Suprapubic skin (tissue), 4 donors: ENCODE measurements at places on chromosomes 1 and 21. TPM values are rescaled to one million over a fixed set of nuclear protein-coding genes. Genes with fewer than 3 reads are reported as not detected.
A peak's percentile ranks its signal among the peaks of the same experiment; 100 is the strongest.

GRCh38 chr1:26946270-26946669 lies 14.0 kb downstream of the KDF1 start:
- DNase-seq = no peak
- H3K4me1 ChIP-seq = no peaks in the 10 kb centered on the region
- H3K4me3 ChIP-seq = no peak overlapping the region
- no peaks in the 10 kb centered on the region for H3K27me3 ChIP-seq

Gene KCNK2
- 1.4 TPM for total RNA-seq

Gene VWA5B1
- total RNA-seq = not detected

DNA sequence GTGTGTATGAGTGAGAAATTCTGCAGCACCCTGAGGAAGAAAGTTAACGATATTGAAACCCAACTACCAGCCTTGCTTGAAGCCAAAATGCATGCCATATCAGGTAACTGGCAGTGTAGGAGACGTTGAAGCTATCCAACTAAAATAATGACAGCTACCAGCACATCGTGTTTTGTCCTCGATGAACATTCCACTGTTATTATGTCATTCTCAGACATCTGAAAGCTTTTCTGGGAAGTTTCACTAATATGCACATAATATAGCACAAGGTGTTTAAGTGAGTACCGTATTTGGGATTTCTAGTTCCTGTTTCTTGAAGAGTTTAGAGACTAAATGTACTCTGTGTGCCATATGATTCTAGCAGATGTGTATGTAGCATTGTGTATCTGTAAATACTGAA lies 173.5 kb downstream of the DISC1 start:
- no peaks in the 10 kb centered on the region for H3K36me3 ChIP-seq
- H3K4me3 ChIP-seq = no peak overlapping the region
- peaks cover 8% of the 10 kb centered on the region for H3K4me1 ChIP-seq
- H3K27ac ChIP-seq = no peak overlapping the region
- DNase-seq = no peak
- H3K27me3 ChIP-seq = no peaks in the 10 kb centered on the region

DNA sequence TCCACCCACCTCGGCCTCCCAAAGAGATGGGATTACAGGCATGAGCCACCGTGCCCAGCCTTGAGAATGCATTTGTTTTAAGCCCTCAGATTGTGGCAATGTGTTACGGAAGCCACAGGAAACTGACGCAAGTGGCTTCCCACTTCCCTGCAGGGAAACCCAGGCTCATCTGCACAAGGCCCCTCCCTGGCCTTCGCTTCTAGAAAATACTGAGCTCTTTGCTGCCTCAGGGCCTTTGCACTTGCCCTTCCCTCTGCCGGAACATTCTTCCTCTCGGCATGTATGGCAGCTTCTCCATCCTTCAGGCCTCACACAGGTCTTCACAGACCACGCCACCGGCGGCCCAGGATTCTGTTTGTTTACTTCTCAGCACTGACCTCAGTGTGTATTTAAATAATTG lies 137.0 kb upstream of the TMEM51 start:
- no peak for DNase-seq
- peaks cover 10% of the 10 kb centered on the region for H3K4me1 ChIP-seq
- H3K4me3 ChIP-seq = no peak overlapping the region
- H3K36me3 ChIP-seq = no peaks in the 10 kb centered on the region
- H3K27ac ChIP-seq = no peak overlapping the region
- no peaks in the 10 kb centered on the region for H3K27me3 ChIP-seq

Gene KPRP
- total RNA-seq = 20.9 TPM

DNA sequence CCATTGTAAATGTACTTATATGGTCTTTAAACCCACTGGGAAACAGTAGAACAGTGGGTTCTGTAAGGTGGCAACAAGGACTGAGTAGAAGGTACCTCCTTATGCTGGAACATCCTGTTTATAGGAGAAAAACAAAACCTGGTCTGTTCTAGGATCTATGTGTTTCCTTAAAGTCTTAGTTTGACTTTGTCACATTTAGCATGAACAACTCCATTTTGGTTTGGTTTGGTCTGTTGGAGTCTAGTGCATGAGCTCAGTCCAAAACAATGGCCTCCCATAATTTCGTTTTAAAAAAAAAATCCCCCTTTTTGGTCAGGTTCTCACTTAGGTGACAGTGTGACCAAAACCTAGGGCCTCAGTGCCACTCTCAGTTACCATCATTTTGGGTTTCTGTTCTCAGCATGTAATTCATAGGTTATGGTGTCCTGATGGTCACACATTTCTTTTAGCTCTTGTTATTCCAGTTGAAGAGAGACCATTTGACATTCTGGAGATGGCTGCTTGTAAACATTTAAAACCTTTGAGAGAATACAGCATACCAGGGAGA lies 66.4 kb upstream of the IL12RB2 start:
- H3K4me1 ChIP-seq = no peaks in the 10 kb centered on the region
- no peak overlapping the region for H3K4me3 ChIP-seq
- no peak overlapping the region for H3K27ac ChIP-seq
- no peak for DNase-seq
- H3K36me3 ChIP-seq = no peaks in the 10 kb centered on the region

- H3K4me3 ChIP-seq = peak within 1 kb of the TSS; percentile 76
- no peaks in the 10 kb centered on the region for H3K36me3 ChIP-seq
- peak within 1 kb of the TSS; percentile 95 for H3K27ac ChIP-seq
Observed at GRCh38 chr1:174999936-175000696, at the start of gene CACYBP. Gene CACYBP, plus strand, starts transcription at chr1:174999947. Its CDS starts 234 bp downstream, at chr1:175000181.
